ENCODE measurements at places on chromosomes 12 and 14.

DNA sequence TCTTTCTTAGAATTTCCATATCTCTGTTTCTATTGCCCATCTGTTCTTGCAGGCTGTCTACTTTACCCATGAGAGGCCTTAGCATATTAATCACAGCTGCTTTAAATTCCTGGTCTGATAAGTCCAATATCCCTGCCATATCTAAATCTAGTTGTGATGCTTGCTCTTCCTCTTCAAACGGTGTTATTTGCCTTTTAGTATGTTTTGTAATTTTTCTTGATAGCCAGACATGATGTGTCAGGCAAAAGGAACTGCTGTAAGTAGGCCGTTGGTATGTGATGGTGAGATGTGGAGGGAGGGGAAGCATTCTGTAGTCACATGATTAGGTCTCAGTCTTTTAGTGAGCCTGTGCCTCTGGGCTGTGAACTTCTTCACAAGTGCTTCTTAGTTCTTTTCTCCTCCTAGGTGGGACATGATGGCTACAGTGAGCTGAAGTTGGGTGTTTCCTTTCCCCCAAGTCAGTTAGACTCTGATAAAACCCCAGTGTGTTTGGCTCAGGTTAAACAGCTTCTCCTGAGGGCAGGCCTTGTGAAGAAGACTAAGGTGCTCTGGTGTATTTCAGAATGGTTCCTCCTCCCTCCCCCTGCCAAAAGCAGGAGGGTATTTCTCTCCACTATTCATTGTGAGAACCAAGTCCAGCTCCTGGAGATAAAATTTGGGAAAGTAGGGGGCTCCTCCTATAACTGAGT lies 195.9 kb upstream of the PARP11 start:
- DNase-seq, result no peak

DNA sequence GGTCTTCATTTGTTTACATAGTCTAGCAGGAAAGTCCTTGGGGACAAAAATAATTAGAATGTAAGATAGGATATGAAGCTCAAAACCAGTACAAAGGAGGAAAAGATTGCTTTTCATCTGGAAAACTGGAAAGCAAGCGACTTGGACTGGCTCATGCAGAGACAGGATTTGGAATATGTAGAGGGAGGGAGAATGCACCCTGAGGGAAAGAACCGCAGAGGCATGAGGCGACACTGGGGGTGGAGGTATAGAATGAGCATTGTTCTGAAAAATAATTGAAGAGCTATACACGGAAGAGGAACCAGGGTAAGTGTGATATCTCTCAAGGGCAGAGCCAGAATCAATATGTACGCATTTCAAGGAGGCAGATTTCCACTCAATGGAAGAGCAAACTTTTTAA lies 85.5 kb downstream of the PLEKHG3 start:
- no peak for DNase-seq

DNA sequence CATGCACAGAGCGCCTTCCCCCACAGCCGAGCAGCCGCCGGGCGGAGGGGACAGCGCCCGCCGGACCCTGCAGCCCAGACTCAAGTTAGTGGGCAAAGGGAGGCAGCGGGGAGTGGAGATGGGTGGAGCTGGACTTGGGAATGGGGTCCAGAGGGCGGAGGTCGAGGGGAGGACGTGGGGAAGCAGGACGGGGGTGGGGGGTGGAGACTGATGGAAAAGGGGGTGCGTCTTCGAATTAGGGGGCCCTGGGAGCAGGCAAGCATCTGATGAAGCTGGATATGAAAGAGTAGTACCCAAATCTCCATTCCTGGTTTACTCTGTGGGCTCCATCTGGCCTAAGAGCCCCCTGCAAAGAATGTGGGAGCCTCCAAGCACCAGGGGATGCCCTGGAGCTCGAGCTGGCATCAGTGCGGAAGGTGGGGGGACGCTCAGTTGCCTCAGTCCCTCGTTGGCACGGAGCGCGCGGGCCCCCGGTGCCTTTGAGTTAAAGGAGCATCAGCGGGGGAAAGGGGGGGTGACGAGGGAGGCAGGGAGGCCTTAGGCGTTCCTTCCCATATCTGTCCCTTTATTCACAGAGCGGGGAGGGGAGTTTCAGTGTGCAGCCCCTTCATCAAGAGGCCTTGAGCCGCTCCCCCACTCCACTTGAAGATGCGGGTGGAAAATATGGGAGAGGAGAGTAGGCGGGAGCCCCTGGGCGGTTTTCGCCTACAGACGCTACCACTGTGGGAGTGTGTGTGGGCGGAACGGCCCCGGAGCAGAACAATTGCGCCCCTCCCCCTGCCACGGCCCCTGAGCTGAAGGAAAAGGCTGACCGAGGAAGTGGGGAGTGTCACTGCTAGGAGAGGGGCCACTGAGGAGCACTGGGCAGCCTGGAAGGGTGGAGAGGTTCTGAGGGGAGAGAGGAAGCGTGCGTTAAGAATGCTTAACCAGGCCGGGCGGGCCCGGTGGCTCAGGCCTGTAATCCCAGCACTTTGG lies 644 bp downstream of the NAB2 start:
- DNase-seq, result no peak

GRCh38 chr14:82766996-82767395 lies 1233.3 kb upstream of the SEL1L start:
- DNase-seq, result no peak

DNA sequence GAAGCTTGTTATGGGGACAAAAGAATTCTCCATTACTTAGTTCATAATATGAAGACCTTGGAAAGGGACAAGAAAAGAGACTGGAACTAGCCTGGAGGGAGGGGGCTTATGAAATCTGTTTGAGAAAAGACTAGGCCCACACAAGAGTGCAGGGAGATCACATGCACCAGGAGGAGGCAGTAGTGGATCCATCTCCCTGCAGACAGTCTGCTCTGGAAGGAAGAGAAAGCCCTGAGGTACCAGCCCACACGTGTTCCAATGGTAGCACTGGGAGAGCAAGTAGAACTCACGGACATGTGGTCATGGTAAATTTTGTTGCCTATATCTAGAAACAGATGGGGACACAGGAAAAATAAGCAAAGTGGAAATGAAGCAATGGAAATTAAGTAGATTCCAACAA lies 445.4 kb downstream of the SOX5 start:
- no peak for DNase-seq

DNA sequence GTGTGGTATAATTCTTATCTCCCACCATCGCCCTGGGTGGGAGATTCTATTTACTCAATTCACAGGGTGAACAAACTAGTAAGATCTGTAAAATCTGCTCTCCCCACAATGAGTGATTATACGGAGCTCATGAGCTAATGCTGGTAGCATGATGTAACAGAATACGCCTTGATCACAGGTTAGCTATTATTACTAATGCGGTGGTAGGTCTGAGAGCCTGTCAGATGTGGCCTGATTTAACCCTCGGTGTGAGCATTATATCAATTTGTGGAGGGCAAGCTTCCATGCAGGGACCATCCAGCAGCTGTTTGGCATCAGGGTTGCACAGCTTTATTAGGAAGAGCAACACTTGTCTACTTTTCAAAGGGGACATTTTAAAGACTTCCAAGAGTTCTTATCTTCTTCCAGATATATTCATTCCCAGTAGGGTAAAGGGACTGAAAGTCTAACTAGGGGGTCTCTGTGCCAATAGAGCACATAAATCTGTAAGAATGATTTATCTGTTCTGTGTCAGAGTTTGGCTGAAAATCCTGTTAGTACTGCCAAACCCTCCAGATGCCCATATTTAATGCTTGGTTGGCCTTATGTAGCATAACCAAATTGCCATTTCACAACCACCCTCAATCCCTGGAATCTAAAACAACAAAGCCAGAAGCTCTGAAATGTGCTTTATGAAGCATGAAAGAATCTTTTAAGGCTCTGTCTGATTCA lies 18.7 kb downstream of the TSHR start:
- DNase-seq, result no peak

GRCh38 chr12:123449856-123450255 lies 8.1 kb upstream of the SNRNP35 start:
- DNase-seq, result no peak

GRCh38 chr12:40989785-40990184 lies 198.3 kb upstream of the PDZRN4 start:
- no peak for DNase-seq

DNA sequence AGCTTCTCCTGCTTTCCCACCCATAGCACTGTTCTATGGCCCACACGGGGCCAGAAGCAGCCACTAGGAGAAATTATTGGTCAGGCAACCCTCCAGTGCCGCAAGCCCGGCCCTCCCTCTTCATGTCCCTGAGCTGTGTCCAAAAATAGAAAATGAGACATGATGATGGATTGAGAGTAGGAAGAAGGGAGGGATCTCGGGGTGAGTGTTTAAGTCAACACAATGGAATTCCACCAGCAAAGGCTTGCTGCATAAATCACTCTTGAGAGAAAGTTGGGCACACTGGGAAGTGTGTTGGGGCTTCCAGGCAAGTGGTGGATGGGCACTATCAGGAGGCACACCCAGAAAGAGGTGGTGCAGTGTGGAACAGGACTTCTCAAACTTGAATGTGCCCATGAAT lies 94.2 kb downstream of the LLPH start:
- DNase-seq, result no peak

DNA sequence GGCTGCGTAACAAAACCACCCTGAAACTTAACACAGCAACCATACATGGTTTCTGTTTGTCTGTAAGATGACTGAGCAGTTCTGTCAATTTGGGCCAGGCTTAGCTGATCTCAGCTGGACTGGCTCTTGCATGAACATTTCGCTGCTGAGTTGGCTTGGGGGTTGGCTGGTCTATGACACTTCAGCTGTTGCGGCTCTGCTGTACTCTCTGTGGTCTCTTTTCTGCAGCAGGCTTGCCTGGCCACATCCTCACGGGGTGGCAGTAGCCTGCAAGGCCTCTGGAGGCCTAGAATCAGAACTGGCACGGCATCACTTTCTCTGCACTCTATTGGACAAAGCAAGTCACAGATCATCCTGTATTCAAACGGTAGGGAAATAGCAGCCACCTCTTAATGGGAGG lies 216.2 kb downstream of the BCL11B start:
- DNase-seq, result no peak

DNA sequence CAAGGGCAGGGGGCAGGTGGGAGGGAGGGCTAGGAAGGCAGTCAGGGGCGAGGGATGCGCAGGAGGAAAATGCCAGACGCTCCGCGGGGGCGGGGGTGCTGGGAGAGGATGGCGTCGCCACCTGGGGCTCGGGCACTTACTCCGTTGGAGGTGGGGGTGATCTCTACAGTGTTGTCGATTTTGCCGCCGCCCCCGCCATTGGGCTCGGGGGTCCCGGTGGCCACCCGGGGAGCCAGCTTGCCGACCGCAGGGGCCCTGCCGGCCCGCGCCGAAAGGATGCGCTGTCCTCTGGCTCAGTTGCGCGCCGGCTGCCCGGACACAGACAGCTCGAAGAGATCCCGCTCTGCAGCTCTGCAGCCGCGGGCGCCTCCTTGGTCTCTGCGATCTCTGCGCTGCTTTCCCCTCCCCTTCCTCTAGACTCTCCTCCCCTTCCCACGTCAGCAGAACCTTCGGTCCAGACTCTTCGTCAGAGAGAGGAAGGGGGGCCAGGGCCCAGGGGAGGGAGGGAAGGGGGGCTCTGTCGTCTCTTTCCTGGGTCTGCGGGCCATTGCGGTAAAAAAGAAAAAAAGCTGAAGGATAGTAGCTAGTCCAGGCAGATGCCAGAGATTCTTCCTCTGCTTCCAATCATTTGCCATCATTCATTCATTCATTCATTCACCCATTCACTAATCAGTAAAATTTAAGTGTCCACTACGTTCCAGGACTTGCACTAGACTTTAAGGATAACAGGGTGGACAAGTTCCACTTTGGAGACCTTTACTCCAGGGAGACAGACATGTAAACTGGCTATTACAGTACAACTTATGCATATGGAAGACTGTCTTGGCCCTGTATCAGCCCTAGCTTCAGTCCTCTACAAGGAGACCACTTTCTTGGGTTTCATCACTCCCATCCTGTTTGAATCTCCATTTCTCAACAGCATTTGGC lies at the start of gene SLC22A17:
Gene SLC22A17, minus strand, starts transcription at position 382 of the 927 bp plus-strand sequence.
- no peak for DNase-seq

DNA sequence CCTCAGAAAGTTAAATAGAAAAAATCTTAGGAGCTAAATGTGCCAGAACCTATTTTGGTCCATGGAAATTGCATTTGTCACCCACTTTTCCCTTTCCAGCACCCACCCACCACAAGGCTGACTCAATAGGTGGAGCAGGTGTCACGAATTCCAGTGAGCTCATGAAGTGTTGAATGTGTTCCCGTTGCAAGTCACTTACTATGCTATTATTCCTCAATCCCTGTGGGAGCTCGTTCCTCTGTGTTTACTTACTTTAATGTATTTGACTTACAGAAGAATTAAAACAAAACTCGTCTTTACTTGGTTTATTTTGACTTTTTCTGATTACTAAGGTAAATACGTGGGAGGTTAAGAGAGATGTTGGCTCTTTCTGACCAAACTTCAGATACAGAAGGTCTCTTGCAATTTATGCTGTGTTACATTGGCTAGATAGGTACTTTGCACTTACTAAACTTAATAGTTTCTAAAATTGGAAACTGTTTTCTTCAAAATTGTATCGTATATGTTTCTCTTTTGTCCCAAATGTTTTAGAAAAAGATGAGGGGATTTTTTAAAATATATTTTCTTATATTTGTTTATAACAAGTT lies 269.4 kb upstream of the NOVA1 start:
- no peak for DNase-seq

GRCh38 chr14:69267492-69267891 lies 7.5 kb downstream of the GALNT16 start:
- DNase-seq, result no peak
